ENCODE measurements at places on chromosomes 2 and 18. TPM values are rescaled to one million over a fixed set of nuclear protein-coding genes. Genes with fewer than 3 reads are reported as not detected.

MEP1B gene
- 0.13 TPM for total RNA-seq

SPTBN1 gene
- 112 TPM for total RNA-seq

RRM2 gene
- total RNA-seq, result 546 TPM

HNMT gene
- total RNA-seq, result not detected

All from activated CD4-positive, alpha-beta memory T cell treated with anti-CD3 and anti-CD28 coated beads, Interleukin-2, amount 10 ng/mL, durations not matched to agents 7 days and 5 days (primary cell).